Prostate gland (tissue), 2 donors: ENCODE measurements at places on chromosomes 2 and 18.

DNA sequence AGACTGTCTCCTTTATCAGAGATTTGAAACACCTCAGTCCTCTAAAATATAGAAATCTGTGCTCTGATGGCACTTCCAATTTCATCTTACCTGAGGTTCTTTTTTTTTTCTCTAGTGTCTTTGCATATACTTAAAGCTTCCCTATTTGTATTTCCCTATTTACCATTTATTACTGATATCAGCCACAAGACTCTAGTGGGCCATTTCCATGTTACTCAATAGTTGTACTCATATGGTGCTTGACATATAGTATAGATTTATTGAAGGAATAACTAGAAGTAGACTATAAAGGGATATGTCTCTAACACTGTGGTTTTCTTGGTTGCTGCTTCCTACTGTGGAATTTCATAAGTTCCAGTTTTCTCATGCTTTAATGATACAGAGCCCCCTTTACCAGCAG is 3.0 kb downstream of the RBM45 start:
- DNase-seq = no peak

DNA sequence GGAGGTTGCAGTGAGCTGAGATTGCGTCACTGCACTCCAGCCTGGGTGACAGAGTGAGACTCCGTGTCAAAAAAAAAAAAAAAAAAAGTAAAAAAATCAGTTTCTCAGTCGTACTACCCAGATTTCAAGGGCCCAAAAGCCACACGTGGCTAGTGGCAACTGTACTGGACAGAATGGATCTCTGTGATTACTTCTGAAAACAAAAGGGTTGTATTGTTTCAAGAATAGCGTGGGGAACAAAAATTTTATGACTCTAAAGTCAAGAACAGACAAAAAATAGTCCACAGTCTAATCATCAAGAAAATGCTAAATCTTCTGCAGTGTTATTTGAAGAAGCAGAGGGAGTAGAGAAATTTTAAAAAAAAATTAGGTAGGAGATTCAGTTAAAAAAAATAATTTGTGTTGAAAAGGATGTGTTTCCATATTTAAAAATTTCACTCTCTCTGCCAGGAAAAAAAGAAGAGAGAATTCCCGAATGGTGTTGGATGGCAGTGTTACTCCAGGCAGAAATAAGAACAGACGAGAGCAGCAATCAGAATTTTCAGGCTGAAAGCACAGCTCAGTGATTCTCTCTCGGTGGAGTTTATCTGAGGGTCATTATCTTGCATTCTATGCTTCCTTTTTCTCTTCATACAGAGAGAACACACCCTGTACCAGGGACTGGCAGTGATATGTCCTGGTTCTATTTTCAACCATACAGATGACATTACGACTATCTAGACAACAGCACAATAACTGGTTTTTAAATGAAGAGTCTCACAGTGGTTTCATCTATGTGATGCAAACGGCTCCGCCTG is 61.8 kb downstream of the CABYR start:
- no peak for DNase-seq

DNA sequence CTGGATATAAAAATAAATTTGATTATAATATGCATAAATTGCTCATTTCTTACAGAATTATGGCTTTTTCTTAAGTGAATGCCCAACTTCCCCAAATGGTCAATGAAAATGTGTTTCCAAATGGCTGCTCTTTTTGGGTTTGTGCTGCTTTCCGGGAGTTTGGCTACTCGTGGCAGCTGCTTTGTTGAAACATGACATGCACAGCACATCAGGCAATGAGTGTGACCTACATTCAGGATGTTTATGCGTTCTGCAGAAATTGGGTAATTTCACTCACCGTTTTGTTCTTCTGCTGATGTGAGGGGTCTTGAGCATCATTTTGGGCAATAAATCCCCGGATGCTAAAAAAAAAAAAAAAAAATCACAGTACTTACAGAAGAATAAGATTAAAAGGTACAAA is 825.0 kb upstream of the KLHL29 start:
- no peak for DNase-seq

GRCh38 chr2:156434461-156435291 is 1.5 kb upstream of the GPD2 start:
- no peak for DNase-seq
